Transverse colon (tissue), 4 donors: ENCODE measurements at places on chromosomes 11 and 22. TPM values are rescaled to one million over a fixed set of nuclear protein-coding genes. Genes with fewer than 3 reads are reported as not detected.

C22orf15 gene
- not detected for total RNA-seq

OR52I1 gene
- not detected for total RNA-seq

PRR33 gene
- not detected for total RNA-seq

C1QTNF4 gene
- 7.8 TPM for total RNA-seq

CYP2D6 gene
- 9.7 TPM for total RNA-seq

CDC42BPG gene
- 50.5 TPM for total RNA-seq

C11orf65 gene
- not detected for total RNA-seq
